Stimulated activated CD4-positive, alpha-beta T cell treated with anti-CD3 and anti-CD28 coated beads, Interleukin-15, amount 100 ng/mL, for 24 hours (primary cell): ENCODE measurements at places on chromosomes 2 and 18.

- DNase-seq: peak; percentile 60
Measured at GRCh38 chr2:64203858-64204632, 59.8 kb upstream of the PELI1 start.

DNA sequence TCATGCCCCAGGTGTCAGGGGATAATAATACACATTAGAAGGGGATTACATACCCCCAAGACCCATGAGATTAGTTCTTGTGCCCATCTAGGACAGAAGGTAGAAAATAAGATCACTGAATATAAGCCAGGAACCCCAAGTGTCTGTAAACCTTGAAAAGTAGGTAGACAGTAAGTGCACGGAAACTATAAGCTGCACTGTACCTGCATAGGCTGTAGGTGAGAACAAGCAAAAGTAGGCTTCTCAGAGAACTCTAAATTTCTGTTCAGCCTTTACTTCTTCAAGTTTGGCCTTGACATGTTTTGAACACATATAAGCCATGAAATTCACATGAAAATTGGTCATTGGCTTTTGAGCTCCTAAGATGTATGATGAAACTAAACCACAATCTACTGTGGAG lies 113.0 kb upstream of the FSIP2 start:
- no peak for DNase-seq

DNA sequence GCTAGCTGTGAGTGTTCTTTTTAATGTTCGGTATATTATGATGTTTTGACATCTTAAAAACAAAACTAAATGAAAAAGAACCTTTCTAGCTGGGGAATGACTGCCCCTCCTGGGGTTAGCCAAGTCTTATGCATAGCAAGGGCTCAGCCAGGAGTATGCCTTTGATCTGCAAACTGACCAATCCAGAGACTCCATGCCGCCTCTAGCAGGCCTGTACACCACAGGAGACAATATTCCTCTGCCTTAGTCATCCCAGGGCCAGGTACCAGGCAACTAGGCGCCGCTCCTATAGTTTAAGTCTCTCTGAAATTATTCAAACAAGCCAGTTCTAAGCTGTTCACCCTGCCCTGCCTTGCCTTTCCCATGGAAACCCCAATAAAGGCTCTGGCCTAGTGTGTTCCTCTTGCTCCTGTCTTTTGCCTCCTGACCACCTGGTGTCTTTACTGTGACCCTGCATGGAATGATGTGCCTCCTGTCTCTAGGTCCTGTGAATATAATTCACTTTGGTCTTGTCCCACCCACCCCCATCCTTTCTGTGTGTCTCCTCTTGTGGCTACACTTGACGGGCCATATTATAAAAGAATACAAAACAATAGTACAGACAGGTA lies 52.0 kb upstream of the CHN1 start:
- DNase-seq: no peak

- DNase-seq: peak; percentile 89
Measured at GRCh38 chr2:37832590-37833197, 92.4 kb upstream of the RMDN2 start.

DNA sequence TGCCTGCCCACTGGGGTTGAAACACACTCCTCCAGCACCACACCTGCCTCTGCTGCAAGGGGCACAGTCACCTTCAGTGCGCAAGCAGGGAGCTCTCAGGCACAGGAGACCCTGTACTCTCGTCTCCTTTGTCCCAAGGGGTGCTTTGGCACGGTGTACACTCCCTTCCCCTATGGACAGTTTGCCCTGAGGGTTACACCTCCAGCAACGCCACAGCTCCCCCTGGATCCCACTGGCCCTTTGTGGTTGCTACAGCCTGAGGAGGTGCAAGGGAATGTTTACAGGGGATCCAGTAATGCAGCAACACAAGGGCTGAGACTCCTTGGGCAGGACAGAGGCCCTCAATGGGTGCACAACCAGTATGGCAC lies 45.2 kb upstream of the FAM117B start:
- DNase-seq: no peak

DNA sequence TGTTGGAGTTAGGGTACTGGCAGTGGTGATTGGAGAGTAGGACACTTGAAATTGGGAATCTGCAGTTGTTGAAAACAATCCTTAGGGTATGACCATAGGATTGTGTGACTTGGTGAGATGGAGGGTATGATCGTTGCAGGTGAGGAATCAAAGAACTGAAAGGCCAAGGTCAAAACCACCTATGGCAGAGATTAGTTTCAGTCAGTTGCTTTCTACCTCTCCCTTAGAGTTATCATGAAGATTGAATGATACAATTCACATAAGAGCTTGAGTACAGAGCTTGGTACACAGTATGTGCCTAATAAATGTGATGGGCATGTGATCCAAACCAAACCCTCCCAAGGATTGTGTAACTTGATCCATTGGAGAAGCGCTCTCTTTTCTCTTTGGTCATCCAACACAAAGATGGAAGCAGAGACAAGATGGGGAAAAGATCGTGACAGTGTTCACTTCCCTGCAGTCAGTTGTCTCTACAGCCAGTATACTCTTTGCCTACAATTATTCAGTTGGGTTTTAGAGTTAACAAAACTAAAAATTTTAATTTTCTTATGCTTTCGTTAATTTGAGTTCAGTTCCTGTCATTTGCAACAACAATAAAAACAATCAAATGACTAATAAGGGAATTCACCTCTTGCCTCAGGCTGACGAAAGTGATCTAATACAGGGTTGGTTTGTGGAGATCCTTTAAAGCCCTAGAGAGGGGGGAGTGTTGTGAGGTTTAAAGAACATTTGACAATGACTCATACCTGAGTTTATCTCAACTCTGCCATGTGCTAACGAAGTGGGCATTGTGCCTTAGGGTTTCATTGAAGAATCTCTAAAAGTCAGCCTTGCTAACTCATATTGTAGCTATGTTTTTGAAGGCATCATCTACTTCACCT lies 14.8 kb upstream of the SMAD2 start:
- DNase-seq: no peak

- no peak for DNase-seq
Measured at GRCh38 chr2:43115881-43116280, 110.5 kb downstream of the ZFP36L2 start.

DNA sequence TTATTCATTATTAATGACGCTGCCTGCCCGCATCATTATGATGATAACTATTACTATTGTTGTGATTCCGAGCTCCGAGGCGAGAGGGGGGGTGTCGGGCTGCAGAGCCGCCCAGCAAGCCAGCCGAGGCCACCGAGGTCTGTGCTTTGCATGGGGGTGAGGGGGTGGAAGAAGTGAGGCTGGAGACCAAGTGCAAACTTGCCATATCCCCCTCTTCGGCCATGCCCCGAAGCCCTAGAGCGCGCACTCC lies 3.6 kb downstream of the BCL11A start:
- DNase-seq: no peak

DNA sequence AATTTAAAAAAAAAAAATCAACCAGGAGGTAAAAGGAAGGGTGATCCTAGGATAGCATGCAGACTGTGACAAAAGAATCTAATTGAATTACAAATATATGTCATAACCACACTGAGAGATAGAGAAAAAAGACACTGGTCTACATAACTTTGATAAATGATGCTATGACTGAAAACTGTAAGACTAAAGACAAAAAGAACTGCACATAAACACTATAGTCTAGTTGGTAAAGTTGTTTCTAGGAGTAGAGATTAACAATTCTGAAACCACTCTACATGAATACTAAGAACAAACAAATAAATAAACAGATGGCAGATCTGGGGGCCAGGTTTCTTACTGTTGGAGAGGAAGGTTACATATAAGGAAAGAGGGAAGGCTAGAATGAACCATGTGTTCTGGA lies 14.6 kb upstream of the CHAC2 start:
- no peak for DNase-seq

GRCh38 chr2:83686863-83687262 lies 772.2 kb downstream of the SUCLG1 start:
- DNase-seq: no peak

- no peak for DNase-seq
Measured at GRCh38 chr18:4236940-4237663, 218.0 kb downstream of the DLGAP1 start.

DNA sequence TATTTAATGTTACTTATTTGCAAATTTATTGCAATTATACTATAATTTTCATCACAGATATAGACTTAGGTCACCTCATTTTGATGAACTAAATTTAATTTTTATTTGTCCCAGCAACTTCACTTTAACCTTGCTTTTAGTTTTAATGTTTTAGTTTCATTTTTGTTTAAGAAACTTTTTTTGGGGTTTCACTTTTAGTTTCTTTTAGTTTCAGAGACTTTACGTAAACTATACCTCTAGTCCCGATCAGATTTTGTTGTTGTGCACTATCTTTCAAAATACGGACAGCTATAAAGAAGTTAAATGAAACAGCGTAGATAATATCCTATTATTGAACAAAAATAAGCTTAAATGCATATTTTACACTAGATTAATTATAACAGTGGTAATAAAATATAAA lies 460.5 kb downstream of the ERBB4 start:
- DNase-seq: no peak

- DNase-seq: no peak
Measured at GRCh38 chr2:233258211-233258610, 6.7 kb downstream of the ATG16L1 start.

GRCh38 chr18:59877361-59877760 lies 22.4 kb upstream of the PMAIP1 start:
- DNase-seq: no peak

DNA sequence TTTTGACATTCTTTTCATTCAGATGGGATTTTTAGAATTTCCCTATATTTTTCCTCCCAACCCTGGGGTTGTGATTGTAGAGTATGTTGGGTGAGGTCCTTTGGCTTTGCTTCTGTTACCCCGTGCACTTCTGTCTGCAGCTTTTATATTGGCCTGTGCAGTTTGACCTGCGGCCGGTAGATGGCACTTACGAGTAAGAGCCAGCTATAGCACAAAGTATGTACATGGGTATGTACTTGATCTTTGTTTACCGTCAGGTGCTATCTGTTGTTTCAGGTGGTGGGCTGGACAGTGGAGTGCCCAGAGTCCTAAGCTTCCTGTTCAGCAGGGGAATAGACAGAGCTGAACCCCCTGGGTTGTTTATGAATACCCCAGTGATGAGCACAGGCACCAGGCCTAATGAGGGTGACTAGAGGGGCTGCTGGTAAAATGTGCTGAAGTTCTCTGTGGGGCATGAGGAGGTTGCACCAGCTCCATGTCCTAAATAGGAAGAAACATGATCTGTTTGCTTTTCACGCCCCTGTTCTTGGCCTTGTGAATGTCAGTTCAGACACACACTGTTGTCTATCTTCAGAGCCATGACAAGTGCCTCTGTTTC lies 58.9 kb upstream of the THUMPD2 start:
- peak; percentile 18 for DNase-seq

GRCh38 chr18:77300579-77300978 lies 50.9 kb downstream of the GALR1 start:
- DNase-seq: no peak

DNA sequence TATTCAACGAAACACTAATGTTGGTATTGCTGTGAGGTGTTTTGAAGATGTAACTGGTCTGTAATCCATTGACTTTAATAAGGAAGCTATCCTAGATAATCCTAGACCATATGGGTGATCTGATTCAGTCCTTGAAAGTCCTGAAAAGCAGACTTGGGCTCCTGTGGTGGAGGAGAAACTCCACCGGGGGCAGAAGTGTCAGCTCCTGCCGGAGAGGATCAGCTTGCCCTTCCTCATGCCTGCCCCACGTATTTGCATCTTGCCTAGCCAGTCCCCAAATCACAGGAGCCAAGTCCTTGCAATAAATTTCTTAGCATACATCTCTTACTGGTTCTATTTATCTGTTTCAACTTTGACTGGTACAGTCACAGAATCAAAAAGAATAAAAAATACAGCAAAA lies 144.2 kb upstream of the DLGAP1 start:
- no peak for DNase-seq

DNA sequence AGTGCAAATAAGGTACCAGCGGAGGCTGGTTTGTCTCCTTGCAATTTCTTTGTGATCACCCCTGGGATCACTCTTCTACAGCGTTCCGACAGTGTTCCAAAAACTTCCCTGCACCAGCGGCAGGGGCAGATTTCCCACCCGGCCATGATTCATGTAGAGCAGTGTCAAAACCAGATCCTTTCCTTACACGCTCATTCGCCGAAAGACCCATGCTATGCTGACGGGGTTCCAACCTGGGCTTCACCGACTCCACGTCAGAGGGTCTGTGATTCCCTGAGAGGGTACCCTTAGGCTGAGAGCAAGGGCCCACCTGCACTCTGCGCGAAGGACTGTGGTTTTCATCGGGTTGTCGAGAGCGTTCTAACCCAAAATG lies 423 bp upstream of the TTC27 start:
- peak; percentile 48 for DNase-seq

DNA sequence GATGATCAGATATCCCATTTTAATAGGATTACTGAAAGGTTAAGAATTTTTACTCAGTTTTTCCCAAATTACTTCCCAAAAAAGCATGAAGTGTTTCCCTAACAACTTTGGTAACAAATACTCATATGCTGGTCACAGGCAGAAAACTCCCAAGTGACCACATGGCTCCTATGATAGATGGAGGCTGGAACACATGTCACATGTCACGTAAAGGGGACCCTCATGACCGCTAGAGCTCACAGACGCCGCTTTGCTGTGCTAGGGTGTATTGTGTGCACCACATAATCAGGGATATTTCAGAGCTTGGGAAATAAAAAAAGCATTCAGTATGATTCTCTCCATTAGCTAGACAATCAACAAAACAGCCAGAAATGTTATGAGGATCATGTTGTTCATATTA lies 228.2 kb downstream of the TMEM163 start:
- no peak for DNase-seq

GRCh38 chr2:240655931-240656886 lies 26.5 kb downstream of the AQP12B start:
- DNase-seq: no peak

DNA sequence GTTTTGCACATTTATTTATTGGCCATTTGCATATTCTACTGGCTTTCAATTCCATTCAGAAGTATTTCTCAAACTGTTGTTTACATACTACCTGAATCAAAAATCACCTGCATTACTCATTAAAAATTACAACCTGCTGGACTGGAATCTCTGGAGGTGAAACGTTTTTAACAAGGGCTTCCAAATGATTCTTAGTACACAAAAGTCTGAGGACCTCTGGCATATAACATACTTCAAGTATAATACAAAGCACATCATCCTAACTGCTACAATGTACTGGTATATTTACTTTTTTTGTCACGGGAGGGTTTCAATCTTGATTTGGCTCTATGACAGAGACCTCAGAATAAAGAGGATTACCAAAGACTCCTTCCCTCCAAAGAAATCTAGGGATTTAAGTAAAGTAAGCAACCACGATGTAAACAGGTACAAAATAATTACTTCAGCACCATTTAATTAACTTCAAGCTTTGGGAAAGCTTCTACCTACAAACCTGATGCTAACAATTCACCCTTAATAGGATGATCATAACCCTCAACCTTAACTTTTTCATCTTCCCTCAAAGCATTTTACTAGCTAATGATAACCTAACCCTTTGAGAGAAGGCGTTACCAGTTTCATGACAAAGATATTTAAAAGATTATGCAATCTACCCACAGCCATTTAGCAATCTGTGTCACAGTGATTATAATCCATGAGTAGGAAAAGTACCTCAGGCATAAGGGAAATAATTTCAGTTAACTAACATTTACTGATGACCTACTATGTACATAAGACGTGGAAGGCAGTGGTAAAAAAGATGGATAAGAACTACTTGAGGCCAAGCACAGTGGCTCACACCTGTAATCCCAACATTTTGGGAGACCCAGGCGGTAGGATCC lies 24.7 kb downstream of the ATAD2B start:
- DNase-seq: no peak
